ENCODE measurements at places on chromosomes 3 and 15. TPM values are rescaled to one million over a fixed set of nuclear protein-coding genes. Genes with fewer than 3 reads are reported as not detected.
A peak's percentile ranks its signal among the peaks of the same experiment; 100 is the strongest.

CLDN11 gene
- 1.9 TPM for total RNA-seq

DAPK2 gene
- 10.2 TPM for total RNA-seq

GRCh38 chr15:73633991-73634495 lies 854 bp upstream of the NPTN start:
- no peaks in the 10 kb centered on the region for H3K36me3 ChIP-seq
- peaks cover 36% of the 10 kb centered on the region for H3K4me1 ChIP-seq
- H3K4me3 ChIP-seq, result peak overlapping the region; percentile 86
- H3K27me3 ChIP-seq, result peaks cover 2% of the 10 kb centered on the region

DNA sequence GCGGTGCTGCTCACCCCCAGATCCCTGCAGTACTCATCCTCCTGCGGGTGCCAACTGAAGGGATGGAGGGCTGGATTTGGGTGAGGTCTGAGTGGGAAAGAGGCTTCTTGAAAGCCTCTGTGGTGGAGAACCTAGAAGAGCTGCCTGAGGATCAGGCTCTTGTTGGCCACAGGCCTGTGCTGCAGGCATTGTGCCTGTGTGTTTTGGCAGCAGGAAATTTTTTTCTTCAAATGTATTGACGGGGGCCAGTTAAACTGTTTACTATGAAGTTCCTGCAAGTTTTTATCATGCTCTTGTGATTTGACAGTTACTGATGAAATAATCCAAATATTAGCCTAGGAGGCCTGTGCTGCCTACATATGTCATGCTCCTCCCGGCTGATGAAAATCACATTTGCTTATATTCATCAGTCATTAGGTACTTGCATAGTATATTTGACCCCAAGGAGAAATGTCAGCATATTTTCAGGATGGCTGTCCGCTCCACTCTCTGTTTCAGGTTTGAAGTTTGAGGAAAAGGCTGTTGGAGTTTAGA lies 103.1 kb downstream of the THSD4 start:
- H3K27ac ChIP-seq, result no peak overlapping the region
- DNase-seq, result no peak
- H3K4me1 ChIP-seq, result no peaks in the 10 kb centered on the region
- no peaks in the 10 kb centered on the region for H3K36me3 ChIP-seq

GRCh38 chr3:79654019-79654418 lies 113.8 kb downstream of the ROBO1 start:
- no peak overlapping the region for H3K27ac ChIP-seq
- H3K27me3 ChIP-seq, result no peaks in the 10 kb centered on the region
- no peak for DNase-seq

GRCh38 chr3:170558427-170558826 lies 27.4 kb downstream of the SLC7A14 start:
- no peaks in the 10 kb centered on the region for H3K27me3 ChIP-seq
- H3K4me3 ChIP-seq, result no peak overlapping the region
- H3K27ac ChIP-seq, result no peak overlapping the region
- no peaks in the 10 kb centered on the region for H3K36me3 ChIP-seq
- no peak for DNase-seq
- H3K4me1 ChIP-seq, result no peaks in the 10 kb centered on the region

- H3K27ac ChIP-seq, result no peak overlapping the region
- H3K36me3 ChIP-seq, result no peaks in the 10 kb centered on the region
- peaks cover 13% of the 10 kb centered on the region for H3K4me1 ChIP-seq
- no peak overlapping the region for H3K4me3 ChIP-seq
- H3K27me3 ChIP-seq, result no peaks in the 10 kb centered on the region
These were observed 36.4 kb upstream of the MYZAP start for GRCh38 chr15:57555270-57555669.

DNA sequence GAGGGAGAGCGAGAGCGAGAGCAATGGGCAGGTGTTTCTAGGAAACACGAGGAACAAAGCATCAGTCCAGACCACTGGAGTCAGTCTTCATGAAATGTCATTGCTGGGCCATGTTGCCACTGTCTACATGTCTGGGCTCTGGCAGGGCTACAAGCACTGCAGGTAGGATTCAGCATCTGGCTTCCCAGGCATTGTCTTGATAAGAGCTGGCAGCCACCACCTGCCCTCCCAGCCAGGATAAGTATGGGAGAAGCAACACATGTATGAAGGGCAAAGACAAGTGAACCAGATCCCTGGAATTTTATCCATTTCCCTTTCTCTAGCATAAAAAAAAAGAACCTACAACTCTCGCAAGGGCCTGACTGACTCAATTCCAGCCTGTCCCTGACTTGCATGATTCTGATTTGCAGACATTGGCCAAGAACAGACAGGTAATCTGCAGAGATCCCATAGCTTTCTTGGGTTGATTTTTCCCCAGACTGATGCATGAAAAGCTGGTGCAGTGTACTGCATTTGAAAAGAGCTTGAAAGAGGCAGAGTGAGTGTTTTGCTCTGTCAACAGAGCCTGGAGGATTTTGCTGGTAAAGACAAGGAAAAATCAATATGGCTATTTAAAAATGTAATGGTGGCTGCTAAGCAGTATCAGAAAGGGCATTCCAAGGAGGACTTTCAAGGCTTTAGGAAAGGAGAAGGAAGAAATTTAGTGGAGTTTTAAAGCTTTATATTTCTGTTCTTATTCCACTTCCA lies 157.2 kb upstream of the MYRIP start:
- H3K27me3 ChIP-seq, result no peaks in the 10 kb centered on the region
- H3K4me1 ChIP-seq, result no peaks in the 10 kb centered on the region
- DNase-seq, result no peak

All from Panc1 (cell line).